LoVo (cell line): ENCODE measurements at places on chromosomes 13 and 19.

DNA sequence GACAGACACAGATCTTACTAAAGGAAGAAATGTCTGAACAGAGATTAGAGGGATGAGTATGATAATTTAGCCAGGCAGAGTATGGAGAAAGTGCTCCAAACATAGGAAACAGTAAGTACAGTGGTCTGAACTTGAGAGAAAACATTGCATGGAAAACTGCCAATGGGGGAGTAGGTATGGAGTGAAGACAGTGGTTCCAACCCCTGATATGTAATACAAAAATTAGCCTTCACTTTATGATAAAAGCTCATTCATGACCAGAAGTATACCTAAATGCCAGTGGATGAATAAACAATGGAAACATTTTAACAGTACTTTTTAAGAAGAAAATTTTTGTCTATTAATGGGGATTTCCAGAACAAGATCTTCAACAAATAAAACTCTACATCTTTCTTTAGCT lies 334.0 kb downstream of the DIAPH3 start:
- no peak for DNase-seq

GRCh38 chr19:55158848-55159749 lies 1.6 kb upstream of the TNNI3 start:
- DNase-seq = peak; percentile 44

- peak; percentile 98 for DNase-seq
Observed at GRCh38 chr19:48720613-48721296, 1.2 kb upstream of the MAMSTR start.

DNA sequence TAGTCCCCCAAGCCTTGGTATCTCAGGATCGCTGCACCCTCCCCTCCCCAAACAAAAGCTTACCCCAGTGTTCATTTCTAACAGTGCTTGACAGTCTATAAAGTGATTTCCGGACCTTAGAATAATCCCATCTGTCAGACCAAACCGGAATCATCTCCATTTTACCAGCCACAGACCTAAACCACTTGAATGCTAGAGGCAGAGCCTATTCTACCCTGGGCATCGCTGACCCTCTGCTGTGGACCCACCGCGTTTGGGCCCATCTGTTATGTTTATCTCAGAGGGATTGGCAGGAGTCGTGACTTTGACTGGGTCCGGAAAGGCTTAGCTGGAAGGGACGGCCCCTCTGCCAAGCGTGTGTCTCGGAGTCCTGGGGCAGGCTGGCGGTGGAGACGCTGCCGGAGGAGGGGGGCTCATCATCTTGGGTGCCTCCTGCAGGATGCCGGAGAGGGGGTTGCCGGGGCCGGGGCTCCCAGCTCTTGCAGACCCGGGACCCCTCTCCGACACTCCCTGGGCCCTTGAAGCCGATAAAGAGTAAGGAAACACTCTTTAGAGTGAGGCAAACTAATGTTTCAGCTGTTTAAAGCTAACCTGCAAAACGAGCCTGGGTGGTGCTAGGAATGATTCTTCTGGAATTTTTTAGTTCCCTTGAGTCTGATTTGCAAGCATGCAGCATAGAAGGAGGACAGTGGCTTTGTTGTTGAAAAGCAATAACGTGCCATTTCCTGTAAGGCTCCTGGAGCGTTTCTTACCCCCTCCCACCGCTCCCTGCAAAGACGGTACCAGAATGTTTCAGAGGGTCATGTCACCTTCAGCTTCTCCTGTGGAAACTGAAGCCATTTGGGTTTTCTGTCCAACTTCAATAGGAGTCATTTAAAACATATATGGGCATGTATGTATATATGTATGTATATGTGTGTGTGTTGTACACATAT lies 1.3 kb downstream of the SLC25A42 start:
- no peak for DNase-seq

GRCh38 chr13:105016266-105016665 lies 1519.2 kb downstream of the EFNB2 start:
- no peak for DNase-seq

DNA sequence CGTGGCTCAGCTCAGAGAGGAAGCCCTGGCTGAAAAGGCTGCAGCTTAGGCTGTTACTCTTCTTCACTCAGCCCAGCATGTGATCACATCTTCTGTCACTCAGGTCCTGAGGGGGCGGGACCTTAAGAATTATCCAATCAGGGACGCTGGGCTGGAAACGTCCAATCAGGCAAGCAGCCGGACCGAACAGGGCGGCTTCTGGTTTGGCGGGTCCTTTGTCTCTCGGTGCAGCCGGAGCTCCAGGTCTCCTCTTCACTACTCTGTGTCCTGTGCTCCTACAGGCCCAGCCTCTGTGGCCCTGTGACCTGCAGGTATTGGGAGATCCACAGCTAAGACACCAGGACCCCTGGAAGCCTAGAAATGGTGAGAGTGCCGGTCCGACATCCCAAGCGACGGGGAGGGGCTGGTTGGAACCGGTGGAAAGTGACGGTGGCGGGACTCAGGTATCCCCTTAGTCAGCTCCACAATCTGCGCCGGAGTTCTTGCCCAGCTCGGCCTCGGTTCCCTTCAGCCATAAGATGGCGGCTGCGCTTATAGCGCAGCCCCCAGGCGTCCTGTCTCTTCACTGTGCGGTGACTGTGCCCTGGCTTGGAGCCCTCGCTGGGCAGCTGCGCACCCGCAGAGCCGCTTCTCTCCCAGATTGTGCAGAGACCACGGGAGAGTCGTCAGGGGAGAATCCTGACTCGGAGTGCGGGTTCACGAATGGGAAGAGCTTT lies at the start of gene ZNF93:
Gene ZNF93, plus strand, starts transcription at position 218 of the 716 bp plus-strand sequence. Its CDS starts 143 bp downstream, at position 361.
- DNase-seq = peak; percentile 56

GRCh38 chr19:40630571-40631160 lies 29.5 kb downstream of the LTBP4 start:
- no peak for DNase-seq

DNA sequence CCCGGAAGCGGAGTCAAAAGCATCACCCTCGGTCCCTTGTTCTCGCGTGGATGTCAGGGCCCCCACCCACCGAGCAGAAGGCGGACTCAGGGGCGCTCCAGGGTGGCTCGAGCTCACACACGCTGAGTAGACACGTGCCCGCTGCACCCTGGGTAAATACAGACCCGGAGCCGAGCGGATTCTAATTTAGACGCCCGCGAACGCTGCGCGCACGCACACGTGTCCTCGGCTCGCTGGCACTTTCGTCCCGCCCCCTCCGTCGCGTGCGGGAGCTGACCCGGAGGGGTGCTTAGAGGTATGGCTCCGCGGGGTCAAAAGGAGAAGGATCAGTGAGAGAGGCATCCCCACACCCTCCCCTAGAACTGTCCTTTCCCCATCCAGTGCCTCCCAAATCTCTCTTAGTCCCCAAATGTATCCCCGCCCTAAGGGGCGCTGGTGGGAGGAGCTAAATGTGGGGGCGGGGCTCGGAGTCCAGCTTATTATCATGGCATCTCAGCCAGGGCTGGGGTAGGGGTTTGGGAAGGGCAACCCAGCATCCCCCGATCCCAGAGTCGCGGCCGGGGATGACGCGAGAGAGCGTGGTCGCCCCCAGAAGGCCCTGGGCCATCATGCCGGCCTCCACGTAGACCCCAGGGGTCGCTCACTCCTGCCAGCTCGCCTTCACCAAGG lies 451 bp upstream of the ICAM5 start:
- peak; percentile 36 for DNase-seq

GRCh38 chr19:35142606-35143230 lies 337 bp upstream of the FXYD7 start:
- no peak for DNase-seq

DNA sequence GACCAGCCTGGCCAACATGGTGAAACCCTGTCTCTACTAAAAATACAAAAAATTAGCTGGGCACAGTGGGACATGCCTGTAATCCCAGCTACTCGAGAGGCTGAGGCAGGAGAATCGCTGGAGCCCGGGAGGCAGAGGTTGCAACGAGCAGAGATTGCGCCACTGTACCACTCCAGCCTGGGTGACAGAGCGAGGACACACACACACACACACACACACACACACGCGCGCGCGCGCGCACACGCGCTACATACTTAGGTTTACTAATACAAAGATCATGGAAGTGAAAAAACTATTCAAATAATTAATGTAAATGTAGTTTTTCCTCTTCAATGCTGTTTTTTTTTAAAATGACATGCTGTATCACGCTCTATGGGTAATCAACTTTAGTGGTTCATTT lies 58.5 kb upstream of the ZDHHC20 start:
- DNase-seq = no peak

- DNase-seq = no peak
Observed at GRCh38 chr13:52399708-52400107, 6.3 kb downstream of the THSD1 start.

GRCh38 chr19:18541992-18542940 lies 1.1 kb downstream of the FKBP8 start:
- no peak for DNase-seq

- no peak for DNase-seq
Observed at GRCh38 chr19:7152568-7152967, 83.1 kb downstream of the ZNF557 start.

- DNase-seq = peak; percentile 19
Observed at GRCh38 chr13:46721054-46721453, 75.9 kb downstream of the ESD start.

GRCh38 chr13:108154421-108154858 lies 60.9 kb downstream of the LIG4 start:
- DNase-seq = peak; percentile 89

DNA sequence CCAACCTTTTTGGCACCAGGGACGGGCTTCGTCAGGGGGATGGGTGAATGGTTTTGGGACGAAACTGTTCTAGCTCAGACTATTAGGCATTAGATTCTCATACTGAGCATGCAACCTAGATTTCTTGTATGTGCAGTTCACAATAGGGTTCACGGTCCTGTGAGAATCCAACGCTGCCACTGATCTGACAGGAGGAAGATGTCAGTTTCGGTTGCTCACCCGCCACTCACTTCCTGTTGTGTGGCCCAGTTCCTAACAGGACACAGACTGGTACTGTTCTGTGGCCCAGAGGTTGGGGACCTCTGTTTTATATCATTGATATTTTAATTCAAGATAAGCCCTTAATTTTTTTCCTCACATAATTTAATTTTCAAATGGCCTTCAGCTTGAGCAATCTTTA lies 26.7 kb upstream of the TDRD3 start:
- no peak for DNase-seq

DNA sequence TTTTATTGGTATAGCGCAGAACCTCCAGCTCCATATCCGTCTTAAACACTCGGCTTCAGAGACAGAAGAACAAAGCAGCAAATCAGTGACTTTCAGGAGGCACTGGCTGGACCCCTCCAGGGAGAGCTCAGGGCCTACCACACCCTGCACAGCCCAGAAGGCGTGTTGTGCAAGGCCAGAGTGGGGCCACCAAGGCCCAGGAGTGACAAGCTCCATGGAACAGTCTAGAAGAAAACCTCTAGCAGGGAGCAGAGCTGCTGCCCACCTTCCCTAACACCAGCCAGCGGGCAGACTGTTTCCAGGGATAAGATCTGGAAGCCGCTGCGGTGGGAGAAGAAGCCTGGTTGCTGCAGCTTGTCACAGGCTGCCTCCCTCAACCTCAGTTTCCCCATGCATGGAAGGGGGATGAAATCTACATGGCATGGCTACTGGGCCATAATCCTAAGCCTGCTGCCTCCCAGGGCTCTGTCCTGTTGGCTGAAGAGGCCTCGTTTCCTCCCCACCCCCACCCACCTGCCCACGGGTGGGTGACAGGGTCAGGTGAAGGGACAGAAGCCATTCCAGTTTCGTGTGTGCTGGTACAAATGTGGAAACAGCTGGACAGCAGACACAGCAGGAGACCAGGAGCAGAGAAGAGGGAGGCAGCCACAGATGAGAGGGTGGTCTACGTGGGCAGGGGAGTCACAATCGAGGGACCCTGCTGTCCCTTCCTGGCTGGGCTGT lies 57.4 kb downstream of the PEPD start:
- DNase-seq = no peak

- no peak for DNase-seq
Observed at GRCh38 chr13:50366488-50367174, 351.4 kb downstream of the KCNRG start.

GRCh38 chr19:14563989-14564651 lies 7.7 kb downstream of the NDUFB7 start:
- DNase-seq = no peak

DNA sequence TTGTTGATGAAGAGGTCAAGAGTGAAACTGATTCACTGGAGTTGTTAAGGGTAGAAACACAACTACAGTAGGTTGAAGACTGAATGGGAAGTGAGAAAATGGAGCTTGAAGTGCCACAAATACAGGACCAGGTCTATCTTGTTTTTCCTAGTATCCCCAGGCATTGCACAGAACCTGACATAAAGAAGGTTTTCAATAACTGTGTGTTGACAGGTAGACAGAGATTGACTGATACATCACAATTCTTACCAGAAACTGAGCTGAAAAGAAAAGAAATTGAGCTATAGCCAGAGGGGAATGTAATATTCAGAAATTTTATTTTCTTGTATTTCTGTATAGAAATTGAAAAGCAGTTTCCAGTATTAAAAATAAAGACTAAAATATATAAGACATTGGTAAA lies 767.7 kb downstream of the PCDH17 start:
- DNase-seq = no peak

DNA sequence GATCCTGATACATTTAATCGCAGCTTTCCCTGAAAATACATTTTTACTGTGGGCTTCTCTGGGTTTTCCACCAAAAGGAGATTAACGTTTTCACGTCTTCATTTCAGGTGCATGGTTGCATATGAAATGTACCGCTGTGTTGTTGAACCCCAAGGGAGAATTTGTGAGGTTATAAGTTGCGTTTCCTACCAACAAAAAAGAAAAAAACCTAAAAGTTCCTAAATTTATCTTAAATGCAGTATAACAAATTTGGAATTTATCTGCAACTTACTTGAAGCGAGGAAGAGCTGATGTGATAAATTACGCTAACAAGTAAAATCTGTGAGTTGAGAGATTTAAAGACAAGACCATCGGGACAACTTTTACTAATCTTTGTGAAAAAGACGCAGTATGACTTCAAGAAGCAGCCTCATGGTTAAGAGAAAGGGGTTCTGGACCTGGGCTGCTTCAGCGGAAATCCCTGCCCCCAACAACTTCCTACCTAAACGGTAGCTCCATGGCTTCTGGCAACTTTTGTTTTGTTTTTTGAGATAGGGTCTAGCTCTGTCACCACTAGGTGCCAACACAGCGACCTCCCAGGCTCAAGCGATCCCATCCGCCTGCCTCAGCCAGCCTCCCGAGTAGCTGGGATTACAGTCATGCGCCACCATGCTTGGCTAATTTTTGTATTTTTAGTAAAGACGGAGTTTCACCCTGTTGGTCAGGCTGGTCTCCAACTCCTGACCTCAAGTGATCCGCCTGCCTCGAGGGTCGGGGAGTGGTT lies 958 bp upstream of the OBI1 start:
- DNase-seq = no peak
